Erythroblast (primary cell): ENCODE measurements at places on chromosomes 3 and 15.

GRCh38 chr3:186150041-186150830, 41.3 kb upstream of the ETV5 start:
- no peak for DNase-seq

DNA sequence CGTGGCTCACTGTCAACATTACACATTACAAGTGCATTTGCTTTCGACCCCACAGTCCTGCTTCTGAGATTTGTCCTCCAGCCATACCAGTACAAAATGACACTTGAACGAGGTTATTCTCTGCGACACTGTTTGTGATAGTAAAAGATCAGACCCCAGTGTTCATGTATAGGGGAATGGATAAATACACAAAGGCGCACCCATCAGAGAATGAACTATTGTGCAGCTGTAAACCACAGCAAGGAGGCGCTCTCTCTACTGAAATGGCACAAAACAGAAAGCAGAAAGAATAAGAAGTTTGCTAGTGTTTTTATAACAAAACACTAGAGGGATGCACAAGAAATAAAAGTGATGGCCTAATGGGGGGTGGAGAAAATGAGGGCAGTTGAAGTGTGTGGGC, 4.9 kb upstream of the CHSY1 start:
- peak; percentile 45 for DNase-seq

GRCh38 chr3:197335428-197336132, 37.2 kb upstream of the DLG1 start:
- no peak for DNase-seq

DNA sequence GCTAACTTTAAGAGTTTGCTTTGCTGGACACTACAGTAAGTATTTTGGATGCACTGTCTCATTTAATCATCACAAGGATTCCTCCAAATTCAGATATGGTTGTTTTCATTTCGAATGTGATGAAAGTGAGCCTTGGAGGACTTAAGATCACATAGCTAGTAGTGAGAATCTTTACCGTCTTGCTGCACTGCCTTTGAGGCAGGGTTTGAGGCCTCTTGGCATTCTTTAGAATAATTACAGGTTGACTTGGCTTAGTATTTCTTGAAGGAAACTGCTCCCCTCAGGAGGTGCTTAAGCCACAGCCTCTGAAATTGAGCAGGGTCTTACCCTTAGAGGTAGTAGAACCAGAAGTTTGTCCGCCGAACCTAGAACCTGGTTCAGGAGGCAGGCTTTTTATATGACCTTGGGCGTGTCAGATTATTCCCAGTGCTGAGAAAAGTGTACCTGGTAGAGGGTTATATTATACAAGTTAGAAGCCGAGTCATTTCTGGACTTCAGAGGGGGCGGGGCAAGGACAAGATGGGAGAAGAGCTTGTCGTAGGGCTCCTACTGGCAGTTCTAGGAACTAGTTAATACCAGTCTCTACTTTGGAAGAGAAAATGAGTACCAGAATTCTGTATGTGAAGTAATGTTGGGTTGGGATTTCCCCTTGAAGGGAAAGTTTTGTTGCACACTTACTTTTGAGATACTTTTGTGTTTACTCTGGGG, 1.1 kb downstream of the TFG start:
- DNase-seq: peak; percentile 87

- DNase-seq: no peak
Measured at GRCh38 chr3:119292666-119293065, 1.5 kb upstream of the ARHGAP31 start.

DNA sequence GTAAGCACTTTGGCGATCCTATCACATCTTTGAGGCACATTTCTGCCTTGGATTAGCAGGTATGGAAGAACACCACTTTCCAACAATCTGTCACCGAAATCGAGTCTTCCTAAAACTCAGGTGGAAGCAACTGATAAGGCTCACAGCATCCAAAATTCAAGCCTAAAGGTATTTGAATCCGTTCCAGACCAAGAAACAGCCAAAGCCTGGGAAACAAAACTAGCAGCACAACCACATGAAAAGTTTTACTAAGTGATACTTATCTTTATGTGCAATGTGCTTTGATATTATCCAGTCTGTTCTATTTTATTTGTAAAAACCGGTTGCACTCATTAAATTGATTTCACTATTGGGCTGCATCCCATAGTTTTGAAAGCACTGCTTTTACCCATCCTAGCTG, 40.5 kb upstream of the FAM174B start:
- DNase-seq: no peak

- no peak for DNase-seq
Measured at GRCh38 chr15:101401286-101401685, 88.2 kb downstream of the PCSK6 start.

GRCh38 chr3:173553635-173554280, 156.2 kb downstream of the NLGN1 start:
- peak; percentile 4 for DNase-seq

DNA sequence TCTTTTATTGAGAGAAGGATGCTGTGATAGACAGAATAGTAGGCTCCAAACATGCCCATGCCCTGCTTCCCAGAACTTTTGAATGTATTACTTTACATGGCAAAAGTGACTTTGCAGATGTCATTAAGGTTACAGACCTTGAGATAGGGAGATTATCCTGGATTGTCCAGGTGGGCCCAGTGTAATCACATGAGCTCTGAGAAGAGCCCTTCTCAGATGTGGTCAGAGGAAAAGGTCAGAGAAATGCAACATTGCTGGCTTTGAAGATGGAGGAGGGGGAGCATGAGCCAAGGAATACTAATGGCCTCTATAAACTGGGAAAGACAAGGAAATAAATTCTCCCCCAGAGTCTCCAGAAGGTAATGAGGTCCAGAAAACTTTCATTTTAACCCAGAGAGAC, 45.8 kb upstream of the LYZL4 start:
- DNase-seq: no peak

DNA sequence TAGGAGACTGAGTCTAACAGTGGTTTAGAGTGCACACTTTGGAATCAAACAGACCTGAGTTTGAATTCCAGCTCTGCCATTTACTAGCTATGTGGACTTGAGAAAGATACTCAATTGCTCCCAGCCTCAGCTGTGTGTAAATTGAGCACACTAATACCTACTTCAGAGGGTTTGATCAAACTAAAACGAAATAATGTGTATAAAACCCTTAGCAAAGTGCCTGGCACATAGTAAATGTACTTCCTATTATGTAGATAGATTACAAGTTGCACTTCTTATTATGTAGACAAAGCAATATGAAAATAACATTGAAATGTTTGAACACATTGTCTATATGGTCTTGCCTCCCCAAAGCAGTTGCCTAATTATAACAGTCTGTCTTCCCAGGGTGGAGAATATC, 180.6 kb downstream of the ANXA2 start:
- DNase-seq: no peak

DNA sequence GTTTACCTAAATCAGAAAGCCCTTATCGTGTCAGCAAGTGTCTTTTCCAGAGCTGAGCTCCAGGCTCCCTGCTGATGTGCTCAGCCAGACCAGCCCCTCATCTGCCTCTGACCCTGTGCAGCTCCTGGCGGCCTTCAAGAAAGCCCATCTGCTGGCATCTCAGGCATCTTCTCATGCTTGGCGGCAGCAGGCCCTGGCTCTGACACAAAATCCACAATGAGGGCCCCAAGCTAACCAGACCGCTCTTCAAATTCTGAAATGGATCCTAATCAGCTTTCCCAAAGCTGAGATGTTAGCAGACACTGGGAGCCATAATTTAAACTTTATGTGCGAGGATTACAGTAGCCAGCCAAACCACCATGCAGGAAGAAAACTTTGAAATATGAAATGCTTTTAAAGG, 50.8 kb upstream of the CTDSPL start:
- DNase-seq: no peak

- no peak for DNase-seq
Measured at GRCh38 chr15:69435985-69436384, 16.6 kb upstream of the RPLP1 start.

- no peak for DNase-seq
Measured at GRCh38 chr15:37124331-37124730, 24.0 kb upstream of the MEIS2 start.

GRCh38 chr3:197434830-197435229, 120.9 kb downstream of the BDH1 start:
- DNase-seq: no peak

DNA sequence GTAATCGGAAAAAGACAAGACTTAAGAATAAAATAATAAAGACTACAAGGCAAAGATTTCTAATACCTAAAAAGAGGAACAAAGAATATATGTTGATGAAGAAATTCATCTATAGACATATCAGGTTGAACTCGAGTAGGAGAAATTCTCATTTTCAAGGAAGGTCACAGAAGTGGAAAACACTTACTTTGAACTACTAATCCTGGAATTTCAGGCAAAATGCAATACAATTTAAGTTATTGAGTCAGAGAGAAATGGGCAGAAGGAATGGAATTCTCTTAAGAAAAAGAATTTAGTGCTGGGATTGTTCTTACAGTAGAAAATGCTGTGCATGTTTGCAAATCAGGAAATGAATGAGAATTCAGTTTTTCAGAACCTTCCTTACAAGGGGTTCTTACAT, 135.9 kb upstream of the TGFBR2 start:
- DNase-seq: no peak

DNA sequence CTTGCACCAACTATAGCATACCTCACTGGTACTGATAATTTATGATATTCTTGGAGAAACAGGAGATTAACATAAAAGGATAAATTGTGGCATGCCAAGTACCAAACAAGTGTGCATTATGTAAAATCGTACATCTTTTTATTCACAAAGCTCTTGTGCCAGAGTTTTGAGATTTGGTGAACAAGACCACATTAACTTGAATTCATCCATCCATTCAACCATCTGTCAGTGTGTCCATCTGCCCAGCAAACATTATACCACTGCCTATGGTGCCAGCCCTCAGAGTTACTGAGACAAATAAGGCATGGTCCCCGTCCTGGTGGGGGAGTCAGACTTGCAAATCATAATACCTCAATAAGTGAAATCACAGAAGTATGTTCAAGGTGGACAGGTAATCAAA, 17.0 kb upstream of the NEO1 start:
- DNase-seq: no peak

DNA sequence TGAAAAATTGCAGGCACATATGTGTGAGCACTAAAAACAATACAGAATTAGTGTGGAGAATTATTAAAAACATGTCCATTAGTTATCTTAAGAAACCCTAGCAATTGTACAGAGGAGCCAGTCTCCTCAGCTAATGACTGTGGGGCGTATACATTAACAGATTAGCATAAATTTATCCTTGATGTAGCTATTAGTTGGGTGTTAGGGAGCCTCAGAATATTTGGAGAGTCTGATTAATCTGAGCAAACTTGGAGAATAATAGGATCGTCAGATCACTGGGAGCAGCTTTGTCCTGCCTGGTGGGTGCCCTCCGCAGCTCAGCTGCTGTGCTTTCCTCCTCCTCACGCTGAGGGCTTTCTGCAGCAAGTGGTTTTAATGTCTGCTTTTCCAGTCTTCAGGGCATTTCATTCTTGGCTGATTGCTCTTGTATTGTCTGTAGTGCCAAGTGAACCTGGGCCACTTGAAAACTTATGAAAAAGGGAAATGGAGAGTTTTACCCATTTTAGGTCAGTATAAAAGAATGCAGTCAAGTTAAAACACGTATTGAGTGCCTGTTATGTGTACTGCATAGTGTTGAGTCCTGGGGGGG, 417.4 kb upstream of the SEMA6D start:
- DNase-seq: no peak

GRCh38 chr3:177131927-177132636, 65.2 kb downstream of the TBL1XR1 start:
- DNase-seq: no peak

DNA sequence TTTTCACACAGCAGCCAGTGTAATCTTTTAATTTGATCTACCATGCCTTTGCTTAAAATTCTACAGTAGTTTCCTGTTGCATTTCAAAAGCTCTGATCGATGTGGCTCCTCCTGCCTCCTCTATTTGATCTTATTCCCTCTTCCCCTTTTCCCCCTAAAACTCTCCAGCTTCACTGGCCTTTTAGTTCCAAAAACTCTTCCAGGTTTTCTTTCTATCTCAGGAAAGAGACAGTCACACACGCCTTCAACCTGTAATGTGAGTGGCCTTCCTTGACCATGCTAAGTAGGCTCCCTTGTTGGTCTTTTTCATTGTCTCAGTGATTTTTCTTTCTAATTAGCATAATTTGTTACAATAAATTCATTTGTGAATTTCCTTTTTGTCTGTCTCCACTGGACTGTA, 985 bp downstream of the TEX9 start:
- DNase-seq: no peak

DNA sequence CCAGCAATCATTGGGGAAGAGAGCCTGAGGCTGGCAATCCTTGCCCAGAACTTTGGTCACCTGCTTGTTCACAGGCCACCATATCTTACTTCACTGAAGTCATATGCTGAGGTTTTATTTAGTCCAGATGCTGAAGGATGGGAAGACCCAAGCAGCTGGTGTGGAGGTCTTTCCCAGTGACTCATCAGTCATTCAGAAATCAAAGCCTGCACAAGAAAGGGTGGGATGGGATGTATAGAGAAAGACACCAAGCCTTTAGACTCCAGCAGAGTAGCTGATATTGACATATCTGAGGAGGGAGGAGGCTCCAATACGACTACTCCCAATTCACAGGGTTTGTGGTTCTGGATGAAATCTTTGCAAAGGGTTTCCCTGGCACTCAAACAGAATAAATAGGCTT, 13.0 kb upstream of the PHLDB2 start:
- DNase-seq: no peak

GRCh38 chr3:135897715-135898114, 67.8 kb upstream of the PPP2R3A start:
- no peak for DNase-seq

DNA sequence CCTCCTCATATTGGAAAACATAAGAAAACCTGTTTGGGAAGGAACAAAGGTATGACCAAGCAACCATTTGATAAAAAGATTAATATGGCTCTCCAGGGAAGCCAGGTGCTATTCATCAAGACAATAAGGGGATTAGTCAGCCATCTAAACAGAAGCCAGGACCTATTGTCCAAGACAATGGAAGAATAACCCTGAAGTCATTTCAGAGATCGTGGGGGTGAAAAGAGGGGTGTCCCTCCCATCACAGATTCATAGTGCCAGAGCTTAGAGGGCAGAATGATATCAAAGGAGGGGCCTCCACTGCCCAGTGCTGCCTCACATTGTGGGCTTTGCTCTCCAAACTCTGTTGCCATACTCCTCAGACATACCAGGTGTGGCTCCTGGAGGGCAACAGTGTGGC, 73.5 kb downstream of the DAPK2 start:
- DNase-seq: no peak

DNA sequence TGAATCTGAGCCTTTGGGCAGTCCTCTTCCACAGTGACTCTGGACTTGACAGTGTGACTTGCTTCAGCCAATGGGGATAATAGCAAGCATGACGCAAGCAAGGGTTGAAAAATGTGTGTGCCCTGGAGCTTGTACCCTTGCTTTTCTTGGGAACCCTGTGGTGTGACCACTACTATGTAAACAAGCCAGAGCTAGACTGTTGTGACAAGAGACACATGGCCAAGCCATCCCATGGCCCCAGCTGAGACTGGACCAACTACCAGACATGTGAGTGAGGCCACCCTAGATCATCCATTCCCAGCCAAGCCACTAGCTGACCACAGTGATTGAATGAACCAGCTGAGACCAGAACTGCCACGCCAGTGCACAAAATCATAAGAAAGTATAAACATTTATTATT, 11.8 kb downstream of the MYO1E start:
- DNase-seq: no peak
